ENCODE measurements at places on chromosomes 3 and 15.
A peak's percentile ranks its signal among the peaks of the same experiment; 100 is the strongest.

DNA sequence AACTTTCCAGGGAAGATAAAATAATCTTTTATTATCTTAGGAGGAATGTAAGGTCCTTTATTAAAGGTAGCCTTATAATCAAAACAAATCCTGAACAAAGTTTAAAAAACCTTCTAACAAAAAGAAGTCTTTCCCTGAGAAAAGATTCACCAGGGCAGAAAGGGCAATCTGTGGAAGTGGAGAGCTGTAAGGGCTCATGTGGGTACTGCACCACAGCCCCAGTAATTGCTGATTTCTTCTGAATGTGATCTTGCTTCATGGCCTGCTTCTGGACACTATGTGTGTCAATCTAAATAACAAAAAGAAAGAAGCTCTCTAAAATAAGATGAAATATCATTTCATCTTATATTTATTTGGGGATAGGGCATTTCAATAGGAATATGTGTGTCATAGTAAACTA, 1501.6 kb downstream of the OTOL1 start:
- no peak for DNase-seq

- DNase-seq = no peak
Measured at GRCh38 chr15:33699691-33700447, 268.4 kb upstream of the CHRM5 start.

DNA sequence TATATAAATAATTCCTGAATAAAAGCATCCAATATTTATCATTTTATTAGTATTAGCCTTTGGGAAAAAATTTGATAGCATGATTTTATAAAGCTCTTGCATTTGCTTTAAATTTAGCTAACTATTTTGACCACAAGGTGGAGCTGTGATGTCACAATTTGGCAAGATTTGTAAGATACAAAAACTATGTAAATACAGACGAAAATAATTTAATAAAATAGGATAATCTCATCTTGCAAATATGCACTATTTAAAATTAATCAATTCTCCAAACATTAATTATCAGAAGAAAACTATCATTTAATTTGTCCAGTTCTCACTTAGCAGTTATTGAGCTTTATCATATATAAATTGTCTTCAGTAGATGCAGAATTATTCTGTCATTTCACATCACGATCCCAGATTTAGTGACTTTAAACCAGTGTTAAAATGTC, 95.4 kb downstream of the PLOD2 start:
- peak; percentile 20 for DNase-seq

- no peak for DNase-seq
Measured at GRCh38 chr15:67132276-67132675, 66.9 kb downstream of the SMAD3 start.

GRCh38 chr15:58361273-58361759, 70.5 kb upstream of the LIPC start:
- no peak for DNase-seq

DNA sequence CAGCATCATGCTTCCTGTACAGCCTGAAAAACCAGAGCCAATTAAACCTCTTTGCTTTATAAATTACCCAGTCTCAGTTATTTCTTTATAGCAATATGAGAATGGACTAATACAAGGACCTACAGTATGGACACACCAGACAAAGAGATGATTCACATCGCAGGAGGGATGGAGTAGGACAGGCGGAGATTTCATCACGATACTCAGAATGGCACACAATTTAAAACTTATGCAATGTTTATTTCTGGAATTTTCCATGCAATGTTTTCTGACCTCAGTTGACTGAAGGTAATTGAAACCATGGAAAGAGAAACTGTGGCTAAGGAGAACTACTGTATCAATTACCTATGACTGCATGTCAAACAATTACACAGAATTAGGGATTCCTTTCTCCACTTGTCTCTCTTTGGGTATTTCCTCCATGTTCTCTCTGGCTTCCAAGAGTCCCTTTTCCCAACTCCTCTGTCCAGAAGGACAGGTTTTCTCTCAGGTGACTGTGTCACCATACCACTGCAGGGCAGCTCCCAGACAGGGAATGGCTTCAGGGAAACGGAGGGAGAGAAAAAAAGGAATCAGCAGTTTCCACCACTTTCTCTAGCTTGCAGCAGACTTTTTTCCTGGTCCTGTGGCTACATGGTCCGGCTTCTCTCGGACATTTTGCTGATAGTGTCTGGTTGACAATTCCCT, 3.0 kb upstream of the ANO10 start:
- no peak for DNase-seq

DNA sequence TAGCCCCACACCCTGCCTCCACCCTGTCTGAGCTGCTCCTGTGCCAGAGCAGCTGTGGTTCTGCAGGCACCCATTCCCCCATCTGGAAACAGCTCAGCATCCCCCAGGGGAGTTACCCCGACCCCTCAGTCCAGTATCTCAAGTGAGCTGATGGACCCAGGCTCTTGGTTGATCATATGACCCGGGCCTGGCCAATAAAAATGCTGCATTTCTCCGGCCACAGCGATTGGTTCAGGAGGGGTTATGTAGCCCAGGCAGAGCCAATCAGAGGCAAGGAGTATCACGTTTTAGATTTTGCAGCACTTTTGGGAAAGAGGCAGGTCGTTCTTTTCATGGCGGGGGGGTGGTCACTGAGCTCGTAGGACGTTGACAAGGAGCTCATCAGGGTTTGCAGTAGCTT, 120.8 kb downstream of the TPRA1 start:
- DNase-seq = no peak

DNA sequence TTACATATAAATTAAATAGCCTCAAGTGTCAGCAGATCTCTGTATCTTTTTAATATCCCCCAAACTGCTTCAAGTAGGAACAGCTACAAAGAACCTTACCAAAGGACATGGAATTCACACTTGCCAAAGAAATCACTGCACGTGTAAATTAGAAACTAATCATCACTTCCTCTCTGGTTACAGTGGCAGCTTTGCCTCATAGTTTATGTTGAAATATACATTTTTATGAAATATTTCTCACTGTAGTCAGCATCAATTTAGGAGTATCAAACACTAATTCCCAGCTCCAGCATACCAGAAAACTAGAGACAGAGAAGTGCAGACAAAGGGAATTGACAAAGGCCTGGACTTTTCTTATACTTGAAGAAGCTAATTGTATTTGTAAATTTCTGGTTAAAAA, 260.9 kb downstream of the TIGIT start:
- no peak for DNase-seq

DNA sequence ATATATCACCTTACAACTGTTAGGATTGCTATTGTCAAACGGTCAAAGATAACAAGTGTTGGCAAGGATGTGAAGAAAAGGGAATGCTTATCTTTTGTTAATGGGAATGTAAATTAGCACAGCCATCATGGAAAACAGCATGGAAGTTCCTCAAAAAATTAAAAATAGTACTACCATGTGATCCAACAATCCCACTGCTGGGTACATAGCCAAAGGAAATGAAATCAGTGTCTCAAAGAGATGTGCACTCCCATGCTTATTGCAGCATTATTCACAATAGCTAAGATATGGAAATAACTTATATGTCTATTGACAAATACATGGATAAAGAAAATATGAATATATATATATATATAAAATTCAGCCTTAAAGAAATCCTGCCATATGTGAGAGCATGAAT, 274.6 kb downstream of the EDEM1 start:
- DNase-seq = no peak

- no peak for DNase-seq
Measured at GRCh38 chr3:76300746-76301145, 515.4 kb upstream of the ZNF717 start.

DNA sequence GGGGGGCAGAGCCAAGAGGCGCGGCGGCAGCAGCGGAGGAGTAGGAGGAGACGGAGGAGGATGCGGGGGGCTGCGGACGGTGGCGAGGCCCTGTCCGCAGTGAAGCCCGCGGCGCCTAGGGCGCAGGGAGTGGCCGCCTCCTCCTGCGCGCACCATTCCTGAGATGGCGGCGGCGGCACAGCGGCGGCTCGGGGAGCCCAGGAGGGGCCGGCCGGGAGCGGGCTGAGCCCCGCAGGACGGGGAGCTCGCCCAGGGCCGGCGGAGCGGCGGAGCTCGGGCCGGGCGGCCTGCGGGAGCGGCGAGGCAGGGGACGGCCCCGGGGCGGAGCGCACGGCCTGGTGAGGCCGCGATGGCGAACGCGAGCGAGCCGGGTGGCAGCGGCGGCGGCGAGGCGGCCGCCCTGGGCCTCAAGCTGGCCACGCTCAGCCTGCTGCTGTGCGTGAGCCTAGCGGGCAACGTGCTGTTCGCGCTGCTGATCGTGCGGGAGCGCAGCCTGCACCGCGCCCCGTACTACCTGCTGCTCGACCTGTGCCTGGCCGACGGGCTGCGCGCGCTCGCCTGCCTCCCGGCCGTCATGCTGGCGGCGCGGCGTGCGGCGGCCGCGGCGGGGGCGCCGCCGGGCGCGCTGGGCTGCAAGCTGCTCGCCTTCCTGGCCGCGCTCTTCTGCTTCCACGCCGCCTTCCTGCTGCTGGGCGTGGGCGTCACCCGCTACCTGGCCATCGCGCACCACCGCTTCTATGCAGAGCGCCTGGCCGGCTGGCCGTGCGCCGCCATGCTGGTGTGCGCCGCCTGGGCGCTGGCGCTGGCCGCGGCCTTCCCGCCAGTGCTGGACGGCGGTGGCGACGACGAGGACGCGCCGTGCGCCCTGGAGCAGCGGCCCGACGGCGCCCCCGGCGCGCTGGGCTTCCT, at the start of gene GPR27:
TSS of gene GPR27 (plus strand) at position 155 of the 909 bp plus-strand sequence. CDS start at position 350, 195 bp downstream.
- no peak for DNase-seq

GRCh38 chr15:71451130-71451529, 335.9 kb downstream of the THSD4 start:
- DNase-seq = no peak

GRCh38 chr3:10417847-10418246, 87.5 kb downstream of the ATP2B2 start:
- no peak for DNase-seq

- DNase-seq = no peak
Measured at GRCh38 chr3:114867835-114868503, 279.1 kb downstream of the ZBTB20 start.

DNA sequence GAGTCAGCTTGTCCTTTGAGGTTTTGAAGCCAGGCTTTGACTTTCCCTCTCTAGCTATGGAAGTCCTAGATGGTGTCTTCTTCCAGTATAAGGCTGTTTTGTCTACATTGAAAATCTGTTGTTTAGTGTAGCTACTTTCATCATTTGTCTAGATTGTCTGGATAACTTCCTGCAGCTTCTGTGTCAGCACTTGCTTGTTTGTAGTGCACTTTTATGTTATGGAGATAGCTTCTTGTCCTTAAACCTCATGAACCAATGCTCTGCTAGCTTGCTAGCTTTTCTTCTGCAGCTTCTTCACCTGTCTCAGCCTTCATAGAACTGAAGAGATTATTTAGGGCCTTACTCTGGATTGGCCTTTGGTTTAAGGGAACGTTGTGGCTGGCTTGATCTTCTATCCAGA, 43.8 kb downstream of the AKAP13 start:
- no peak for DNase-seq

GRCh38 chr15:70348226-70348543, 250.5 kb upstream of the TLE3 start:
- DNase-seq = no peak

GRCh38 chr3:71974786-71975185, 189.8 kb upstream of the PROK2 start:
- no peak for DNase-seq

GRCh38 chr3:195886181-195887141, 21.9 kb downstream of the TNK2 start:
- no peak for DNase-seq

DNA sequence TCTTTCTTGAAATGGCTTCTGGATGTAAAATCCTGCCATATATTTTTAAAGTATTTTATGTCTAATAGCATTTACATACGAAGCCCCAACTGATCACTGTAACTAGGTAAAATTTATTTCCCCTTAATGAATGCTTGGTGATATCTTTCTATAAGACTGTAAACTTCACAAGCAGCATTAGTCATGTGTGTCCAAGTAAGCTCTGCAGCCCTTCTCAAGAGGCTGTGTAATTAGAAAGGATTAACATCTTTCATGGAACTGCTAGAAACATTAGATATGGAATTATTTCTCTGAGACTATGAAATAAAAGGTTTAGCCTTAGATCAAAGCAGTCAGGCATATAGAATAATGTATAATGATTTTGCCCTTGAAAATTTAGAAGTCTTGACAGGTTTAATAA, 143.3 kb downstream of the EPHA3 start:
- DNase-seq = no peak

DNA sequence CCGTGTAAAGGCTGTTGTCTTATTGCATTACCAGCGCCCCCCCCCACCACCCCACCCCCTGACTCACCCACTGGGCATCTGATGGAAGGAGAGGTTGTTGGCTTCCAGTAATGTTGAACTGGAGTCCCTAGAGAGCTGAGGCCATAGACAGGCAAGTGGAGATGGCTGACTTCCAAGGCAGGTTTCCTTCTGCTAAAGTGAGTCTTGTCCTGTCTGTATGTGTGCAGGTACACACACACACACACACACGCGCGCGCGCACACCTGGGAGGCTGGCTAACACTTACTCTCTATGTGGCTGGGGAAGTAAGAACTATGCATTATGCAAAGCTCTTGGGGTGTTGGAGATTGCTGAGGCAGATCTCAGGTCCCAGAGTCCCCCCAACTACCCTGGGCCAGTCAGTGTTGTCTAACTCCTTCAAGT, 1.6 kb upstream of the KY start:
- DNase-seq = no peak

- DNase-seq = no peak
Measured at GRCh38 chr3:9078561-9079240, 115.4 kb upstream of the RAD18 start.

- DNase-seq = no peak
Measured at GRCh38 chr15:41507820-41508290, 5.8 kb downstream of the LTK start.

- DNase-seq = no peak
Measured at GRCh38 chr3:186871403-186871924, 29.0 kb downstream of the ADIPOQ start.

DNA sequence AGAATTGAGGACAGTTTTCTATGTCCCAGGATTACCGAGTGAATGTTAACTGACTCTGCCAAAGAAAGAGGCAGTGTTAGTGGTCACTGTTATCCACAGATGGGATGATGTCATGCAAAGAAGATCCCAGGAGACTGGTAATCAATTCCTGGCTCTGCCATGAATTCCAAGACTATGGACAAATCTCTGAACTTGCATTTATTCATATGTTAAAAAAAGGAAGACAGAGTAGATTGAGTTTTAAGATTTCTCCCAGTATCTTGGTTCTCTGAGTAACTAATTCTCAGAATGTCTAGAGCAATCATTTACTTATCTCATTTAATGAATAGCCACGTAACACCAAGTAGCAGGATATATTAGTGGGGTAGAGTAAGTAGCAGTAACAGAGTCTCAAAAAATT, 11.5 kb upstream of the MAP3K13 start:
- DNase-seq = no peak

- DNase-seq = no peak
Measured at GRCh38 chr15:31471731-31472430, 145.2 kb downstream of the KLF13 start.

DNA sequence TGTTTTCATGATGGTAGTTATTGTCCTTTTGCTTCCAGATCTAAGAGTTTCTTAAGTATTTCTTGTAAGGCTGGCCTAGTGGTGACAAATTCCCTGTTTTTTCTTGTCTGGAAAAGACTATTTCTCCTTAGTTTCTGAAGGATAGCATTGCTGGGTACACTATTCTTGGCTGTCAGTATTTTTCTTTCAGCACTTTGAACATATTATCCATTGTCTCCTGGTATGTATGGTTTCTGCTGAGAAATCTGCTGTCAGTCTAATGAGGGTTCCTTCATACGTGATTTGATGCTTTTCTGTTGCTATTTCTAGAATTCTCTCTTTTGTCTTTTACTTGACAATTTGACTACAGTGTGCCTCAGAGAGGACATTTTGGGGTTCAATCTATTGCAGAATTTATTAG, 134.3 kb downstream of the CGGBP1 start:
- no peak for DNase-seq

Measured in NCI-H1048 (cell line).